ENCODE measurements at places on chromosomes 12 and 14. TPM values are rescaled to one million over a fixed set of nuclear protein-coding genes. Genes with fewer than 3 reads are reported as not detected.

- no peak for DNase-seq
These were observed 5.0 kb upstream of the EP400 start for GRCh38 chr12:131944601-131945251.

PHETA1 gene
- 2.3 TPM for total RNA-seq

GRCh38 chr14:91839749-91840148 lies 27.6 kb downstream of the TC2N start:
- DNase-seq: no peak

HCAR2 gene
- total RNA-seq: not detected

- peak; percentile 74 for DNase-seq
These were observed 23.0 kb downstream of the KLRK1 start for GRCh38 chr12:10366875-10367274.

TEX22 gene
- total RNA-seq: not detected

DNA sequence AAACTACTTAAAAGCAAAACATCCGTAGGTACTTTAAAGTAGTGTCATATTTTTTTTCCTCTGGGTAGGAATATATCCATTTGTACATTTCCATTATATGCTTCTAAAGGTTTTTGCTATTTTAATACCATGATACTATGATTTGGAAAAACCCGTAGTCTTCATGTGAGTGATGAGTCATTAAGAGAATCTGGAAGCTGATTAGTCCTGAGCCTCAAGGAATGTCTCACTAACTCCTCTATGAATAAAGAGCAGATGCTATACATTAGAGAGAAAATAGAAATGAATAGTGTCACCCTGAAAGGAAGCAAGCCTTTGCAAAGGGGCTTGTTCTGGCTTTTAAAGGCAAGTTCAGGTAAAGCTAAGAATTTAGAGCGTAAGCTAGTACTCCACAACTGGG lies 432.1 kb downstream of the CCDC91 start:
- peak; percentile 54 for DNase-seq

- no peak for DNase-seq
These were observed 264.0 kb upstream of the PLEKHG7 start for GRCh38 chr12:92438641-92439419.

PRPH gene
- not detected for total RNA-seq

DNA sequence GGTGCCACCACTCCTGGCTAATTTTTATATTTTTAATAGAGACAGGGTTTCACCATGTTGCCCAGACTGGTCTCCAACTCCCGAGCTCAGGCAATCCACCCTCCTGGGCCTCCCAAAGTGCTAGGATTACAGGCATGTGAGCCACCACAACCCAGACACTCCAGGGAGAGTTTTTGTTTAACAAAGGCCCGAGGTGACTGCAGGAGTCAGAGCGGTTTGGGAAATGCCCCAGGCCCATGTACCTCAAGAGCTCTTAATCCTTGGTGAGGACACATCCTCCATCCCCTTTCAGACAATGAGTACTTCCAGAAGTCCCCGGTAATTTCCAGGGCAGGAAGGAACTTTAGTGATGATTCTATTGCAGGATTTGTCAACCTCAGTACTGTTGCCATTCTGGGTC lies 176.0 kb downstream of the ESRRB start:
- no peak for DNase-seq

NR1H4 gene
- total RNA-seq: not detected

Data from RPMI7951 (cell line).